ENCODE measurements at places on chromosomes 7 and 10.

GRCh38 chr10:99531696-99532593 lies 797 bp upstream of the NKX2-3 start:
- DNase-seq, result no peak

DNA sequence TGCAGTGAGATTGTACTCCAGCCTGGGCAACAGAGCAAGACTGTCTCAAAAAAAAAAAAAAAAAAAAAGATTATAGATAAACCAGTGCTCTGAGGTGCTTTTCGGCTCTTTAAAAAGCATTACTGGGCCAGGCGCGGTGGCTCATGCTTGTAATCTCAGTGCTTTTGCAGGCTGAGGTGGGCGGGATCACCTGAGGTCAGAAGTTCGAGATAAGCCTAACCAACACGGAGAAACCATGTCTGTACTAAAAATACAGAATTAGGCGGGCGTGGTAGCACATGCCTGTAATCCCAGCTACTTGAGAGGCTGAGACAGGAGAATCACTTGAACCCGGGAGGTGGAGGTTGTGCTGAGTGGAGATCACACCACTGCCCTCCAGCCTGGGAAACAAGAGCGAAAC lies 6.6 kb upstream of the HNRNPF start:
- no peak for DNase-seq

DNA sequence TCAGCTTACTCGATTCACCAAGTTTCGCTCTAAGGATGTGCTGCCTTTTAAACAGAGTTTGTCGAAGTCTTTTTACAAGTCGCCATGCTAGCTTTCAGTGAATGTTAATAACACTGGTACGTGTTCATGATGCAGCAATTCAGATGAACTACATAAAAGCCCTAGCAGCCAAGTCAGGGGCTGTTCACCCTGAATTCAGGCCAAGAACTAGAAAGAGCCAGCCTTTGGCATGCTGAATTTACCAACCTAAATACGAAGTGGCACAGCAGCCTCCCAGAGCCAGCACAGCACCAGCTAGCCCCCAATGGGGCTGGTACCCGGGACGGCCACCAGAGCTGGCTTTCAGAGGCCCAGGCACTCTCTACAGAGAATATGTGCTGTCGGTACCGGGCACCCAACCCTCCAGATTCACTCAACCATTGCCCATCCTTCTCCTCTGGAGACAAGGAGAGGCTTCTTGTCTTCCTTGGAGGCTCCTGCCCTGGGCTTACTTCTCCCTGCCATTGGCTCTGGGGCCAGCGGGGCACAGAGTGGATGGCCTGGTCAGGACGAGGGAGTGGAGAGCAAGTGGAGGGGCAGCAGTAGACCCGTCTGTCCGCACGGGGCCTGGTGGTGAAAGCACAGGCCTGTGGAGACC lies 64.2 kb downstream of the HIPK2 start:
- DNase-seq, result no peak

DNA sequence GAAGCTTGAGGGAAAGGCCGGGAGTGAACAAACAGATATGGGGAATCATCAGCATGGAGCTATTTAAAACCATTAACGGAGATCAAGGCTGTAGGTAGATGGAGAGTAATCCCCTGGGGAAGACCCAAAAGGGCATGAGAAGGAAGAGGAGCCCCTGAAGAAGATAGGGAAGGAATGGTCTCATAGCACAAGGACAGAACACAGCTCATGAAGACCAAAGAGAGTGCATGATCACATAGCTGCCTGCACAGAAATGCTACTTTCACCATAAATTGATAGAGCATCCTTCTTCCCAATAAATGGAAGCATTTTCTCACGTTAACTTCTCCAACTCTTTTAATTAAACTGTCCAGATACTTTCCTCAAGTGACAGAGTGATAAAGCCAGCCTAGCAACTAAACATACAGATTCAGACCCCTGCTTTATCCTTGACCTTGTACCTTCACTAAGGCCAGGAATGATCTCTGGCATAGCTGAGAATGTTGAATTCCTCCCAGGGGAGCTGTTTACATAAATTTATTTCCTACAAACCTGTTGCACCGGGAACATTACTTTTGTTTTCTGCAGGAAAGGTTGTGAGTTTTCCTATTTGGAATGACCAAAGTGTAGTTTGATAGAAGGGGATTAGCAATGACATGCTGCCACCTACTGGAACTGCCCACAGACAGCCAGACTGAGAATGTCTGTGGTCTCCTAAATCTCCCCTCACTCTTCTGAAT lies 110.8 kb upstream of the LRGUK start:
- no peak for DNase-seq

GRCh38 chr10:102781090-102781920 lies 37.6 kb downstream of the WBP1L start:
- no peak for DNase-seq

- no peak for DNase-seq
These were observed 100.1 kb downstream of the KLF6 start for GRCh38 chr10:3684891-3685290.

- no peak for DNase-seq
These were observed 81.2 kb downstream of the VTI1A start for GRCh38 chr10:112528235-112528634.

DNA sequence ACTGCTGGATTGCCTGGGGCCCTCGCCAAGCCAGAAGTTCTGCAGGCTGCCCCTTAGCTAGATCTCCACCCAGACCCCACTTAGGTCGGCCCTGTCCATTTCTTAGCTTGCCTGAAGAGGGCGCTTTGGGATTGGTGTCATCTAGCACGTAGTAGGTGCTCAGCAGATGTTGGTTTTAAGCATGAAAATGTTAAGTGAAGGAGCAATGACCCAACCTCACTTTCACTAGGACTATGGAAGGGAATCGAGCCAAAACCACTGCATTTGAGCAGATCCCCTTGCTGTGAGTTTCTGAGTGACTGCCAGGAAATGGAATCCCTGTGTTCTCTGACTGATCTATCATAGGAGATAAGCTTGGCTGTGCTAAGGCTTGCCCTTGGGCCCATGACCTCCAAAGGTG lies 131.7 kb upstream of the EEPD1 start:
- DNase-seq, result no peak

DNA sequence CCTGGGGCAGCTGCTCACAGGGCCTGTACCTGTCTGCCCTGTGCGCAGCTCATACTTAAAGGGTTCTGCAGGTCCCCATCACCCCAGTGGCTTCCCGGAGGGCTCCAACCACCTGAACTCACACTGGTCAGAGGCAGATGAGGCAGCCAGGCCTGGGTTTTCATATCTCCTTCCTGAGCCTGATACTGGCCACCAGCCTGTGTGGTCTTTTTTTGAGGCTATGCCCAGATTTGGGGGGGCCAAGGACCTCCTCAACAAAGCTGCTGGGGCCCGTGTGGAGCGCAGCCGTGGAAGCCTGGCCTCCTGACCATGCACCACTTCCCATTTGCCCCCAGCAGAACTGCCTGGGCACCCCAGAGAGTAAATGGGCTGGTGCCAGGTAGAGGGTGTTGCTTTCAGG lies 25.7 kb downstream of the PNLIPRP2 start:
- DNase-seq, result no peak

- DNase-seq, result no peak
These were observed 47.8 kb downstream of the INSIG1 start for GRCh38 chr7:155345490-155345889.

DNA sequence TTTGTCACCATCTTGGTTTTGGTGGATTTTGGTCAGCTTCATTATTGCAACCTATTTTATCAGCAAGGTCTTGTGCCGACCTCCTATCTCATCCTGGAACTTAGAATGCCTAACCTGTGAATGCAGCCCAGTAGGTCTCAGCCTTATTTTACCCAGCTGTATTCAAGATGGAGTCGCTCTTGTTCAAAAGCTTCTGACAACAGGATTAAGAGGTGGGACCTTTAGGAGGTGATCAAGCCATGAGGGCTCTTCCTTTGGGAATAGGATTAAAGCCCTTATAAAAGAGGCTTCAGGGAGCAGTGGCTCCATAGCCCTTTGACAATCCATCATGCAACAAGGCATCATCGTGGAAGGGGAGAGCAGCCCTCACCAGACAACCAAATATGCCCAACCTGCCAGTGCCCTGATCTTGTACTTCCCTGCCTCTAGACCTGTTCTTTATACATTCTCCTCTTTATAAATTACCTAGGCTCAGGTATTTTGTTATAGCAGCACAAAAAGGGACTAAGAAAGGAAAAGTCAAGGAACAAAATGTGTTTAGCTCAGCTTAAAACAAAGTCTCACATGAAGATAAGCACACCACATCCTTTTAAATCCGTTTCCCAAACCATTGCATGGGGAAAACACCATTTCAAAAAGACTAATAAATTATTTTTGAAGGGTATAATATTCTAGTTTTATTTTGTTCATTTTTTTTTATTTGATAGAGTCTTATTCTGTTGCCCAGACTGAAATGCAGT lies 8.5 kb upstream of the MAP3K8 start:
- no peak for DNase-seq

GRCh38 chr7:51255536-51256208 lies 60.9 kb downstream of the COBL start:
- DNase-seq, result no peak

All from activated CD8-positive, alpha-beta memory T cell treated with anti-CD3 and anti-CD28 coated beads for 1 hour (primary cell).